ENCODE measurements at places on chromosomes 2 and 18. TPM values are rescaled to one million over a fixed set of nuclear protein-coding genes. Genes with fewer than 3 reads are reported as not detected.

DNA sequence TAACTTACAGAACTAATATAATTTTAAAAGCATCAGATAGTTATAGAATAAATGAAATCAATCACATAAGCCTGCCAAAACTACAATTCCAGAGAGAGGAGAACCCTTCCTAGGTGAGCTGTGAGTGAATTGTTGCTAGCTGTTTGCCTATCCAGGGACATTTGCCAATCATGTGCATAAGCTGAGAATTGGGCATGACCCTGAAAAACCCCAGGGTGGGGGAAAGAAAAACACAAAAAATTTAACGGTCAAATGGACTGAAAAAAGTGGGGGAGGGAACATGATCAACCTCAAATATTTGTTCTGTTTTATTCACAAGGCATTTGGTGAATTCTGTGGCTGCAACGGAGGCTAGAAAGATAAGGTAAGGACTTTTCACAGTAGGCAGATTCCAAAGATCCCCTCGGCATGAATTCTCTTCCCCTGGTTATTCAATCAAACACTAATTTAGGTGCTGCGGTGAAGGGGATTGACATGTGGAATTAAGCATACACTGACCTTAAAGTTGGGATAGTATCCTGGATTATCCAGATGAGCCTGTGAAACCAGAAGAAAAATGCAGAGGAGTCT lies 203.9 kb upstream of the RGPD4 start:
- no peak for DNase-seq

The TOGARAM2 gene
- under 0.01 TPM for total RNA-seq

GRCh38 chr18:58080451-58080850 lies 36.4 kb downstream of the NEDD4L start:
- no peak for DNase-seq

DNA sequence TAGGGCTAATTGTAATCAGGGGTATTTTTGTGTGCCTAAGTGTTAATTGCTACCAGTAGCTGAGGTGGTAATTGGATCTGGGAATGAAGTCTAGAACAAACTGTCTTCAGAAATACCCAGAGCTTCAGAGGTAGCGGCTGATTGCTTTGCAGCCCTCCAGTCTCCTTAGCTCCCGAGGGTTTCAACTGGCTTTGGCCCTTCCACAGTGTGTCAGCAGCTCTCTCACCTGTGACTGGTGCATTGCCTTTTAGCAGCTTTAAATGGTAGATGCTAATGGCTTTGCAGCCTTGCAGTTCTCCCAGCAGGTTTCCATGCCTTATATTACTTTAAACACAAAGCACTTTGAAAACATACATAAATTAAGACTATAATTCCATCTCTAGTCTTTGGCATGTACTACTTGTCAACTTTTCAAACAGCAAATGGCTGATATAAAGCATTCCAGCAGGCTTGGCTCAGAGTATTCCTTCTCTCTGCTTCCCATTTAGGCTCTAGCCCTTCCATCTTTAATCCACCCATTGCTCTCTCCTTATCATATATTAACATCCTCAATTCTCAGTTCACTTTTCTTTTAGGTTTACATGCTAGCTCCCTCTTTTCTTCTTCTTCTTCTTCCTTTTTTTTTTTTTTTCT lies 156.4 kb upstream of the GALNT13 start:
- DNase-seq = no peak

The VWA3B gene
- 0.31 TPM for total RNA-seq

The PPP4R3B gene
- total RNA-seq = 120 TPM

- no peak for DNase-seq
These were observed 447.3 kb downstream of the KCNJ3 start for GRCh38 chr2:155145758-155146229.

The SOX11 gene
- total RNA-seq = 413 TPM

The COLEC11 gene
- 0.78 TPM for total RNA-seq

- DNase-seq = no peak
These were observed 138.4 kb downstream of the EIPR1 start for GRCh38 chr2:3238951-3239841.
